ENCODE measurements at places on chromosomes 7 and 10.

DNA sequence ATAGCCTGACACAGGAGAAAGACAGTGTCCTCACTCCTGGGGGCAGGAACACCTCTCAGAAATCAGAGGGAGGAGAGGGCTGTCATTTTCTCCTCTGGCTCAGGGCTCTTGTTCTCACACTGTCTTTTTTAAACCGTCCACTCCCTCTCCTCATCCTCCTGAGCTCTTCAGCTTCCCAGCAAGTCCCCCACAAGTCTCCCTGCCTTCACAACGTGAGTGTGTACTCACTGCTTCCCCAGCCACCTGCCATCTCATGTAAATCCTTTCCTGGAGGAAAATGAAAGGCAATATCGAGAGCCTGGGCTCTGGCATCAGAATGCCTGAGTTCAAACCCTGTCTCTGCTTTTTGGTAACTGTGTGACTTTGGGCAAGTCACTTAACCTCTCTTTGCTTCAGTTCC lies 5.7 kb downstream of the LLCFC1 start:
- DNase-seq, result no peak

DNA sequence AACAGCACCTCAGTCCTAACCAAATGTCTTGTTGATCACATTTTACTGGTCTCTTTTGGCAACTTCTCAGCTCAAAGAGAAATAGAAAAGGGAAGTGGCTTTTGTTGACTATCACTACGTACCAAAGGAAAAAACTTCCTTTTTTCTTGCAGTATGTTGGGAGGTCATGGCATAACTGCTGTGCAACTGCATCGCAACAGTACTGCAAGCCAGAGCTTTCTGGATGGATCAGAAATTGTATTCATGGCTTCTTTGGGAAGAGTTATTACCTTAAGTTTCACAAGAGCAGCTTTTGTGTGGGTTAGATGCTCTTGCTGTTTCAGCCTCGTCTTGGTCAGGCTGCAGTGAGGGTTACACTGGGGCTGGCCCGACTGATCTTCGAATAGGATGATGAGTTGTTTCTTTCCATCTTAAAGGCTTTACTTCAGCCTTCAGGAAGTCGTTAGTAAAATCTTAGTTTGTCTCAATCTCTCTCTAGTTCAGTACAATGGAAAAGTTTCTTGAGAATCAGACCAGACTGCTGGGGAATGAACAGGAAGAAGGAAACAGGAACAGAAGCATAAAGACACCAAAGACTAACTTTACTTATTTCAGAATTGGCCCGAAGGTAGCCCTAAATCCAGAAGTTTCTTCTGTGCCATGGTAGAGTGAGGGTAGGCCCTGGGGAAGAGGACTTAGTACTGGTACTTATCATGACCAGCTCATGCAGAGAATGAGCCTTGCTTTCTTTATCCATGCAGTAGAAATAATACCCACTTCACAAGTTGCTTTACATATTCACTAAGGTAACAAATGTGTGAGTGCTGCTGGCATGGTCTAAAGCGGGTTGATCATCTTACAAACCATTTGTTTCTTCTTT lies 153.6 kb downstream of the CELF2 start:
- no peak for DNase-seq

DNA sequence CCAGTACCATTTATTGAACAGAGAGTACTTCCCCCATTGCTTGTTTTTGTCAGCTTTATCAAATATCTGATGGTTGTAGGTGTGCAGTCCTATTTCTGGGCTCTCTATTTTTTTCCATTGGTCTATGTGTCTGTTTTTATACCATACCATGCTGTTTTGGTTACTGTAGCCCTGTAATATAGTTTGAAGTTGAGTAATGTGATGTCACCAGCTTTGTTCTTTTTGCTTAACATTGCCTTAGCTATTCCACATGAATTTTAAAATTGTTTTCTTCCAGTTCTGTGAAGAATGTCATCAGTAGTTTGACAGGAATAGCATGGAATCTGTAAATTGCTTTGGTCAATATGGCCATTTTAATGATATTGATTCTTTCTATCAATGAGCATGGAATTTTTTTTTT lies 140.5 kb upstream of the RHOBTB1 start:
- no peak for DNase-seq

DNA sequence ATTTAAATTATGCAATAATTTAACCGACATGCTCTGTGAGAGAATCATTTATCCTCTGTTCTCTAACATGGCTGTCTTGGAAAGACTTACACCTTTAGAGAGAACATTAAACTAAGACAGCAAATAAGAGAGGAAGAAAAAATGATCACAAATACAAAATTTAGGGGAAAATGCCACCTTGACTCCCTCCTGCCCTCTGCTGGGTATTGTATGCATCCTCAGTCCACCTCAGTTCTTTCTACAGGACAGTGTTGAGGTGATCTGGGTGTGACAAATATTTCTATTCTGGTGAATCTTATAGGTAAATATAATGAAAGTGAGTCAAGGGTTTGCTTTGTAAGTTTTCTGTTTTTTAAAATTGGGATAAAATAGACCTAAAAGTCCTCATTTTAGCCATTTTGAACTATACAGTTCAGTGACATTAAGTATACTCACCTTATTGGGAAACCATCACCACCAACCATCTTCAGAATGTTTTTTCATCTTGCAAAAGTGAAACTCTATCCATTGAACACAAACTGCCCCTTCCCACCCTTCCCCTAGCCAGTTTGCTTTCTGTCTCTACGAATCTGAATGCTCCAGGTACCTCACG lies 61.5 kb upstream of the ELMO1 start:
- DNase-seq, result no peak

DNA sequence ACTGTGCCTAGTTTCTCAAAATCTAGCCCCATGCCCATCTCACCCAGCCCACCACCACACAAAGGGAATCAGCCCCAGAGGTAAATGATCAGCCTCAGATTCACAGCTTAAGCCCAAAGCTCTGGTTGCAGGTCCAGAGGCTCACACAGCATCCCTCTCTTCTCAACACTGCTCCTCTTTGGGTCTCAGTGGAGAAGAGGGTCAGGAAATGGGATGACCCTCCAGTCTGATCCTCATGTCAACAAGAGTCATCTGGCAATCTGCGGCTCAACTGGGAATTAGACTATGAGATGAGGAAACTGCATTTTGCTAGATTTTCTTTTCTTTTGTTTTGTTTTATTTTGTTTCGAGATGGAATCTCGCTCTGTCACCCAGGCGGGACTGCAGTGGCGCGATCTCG lies 126.2 kb upstream of the PDLIM1 start:
- DNase-seq, result no peak

DNA sequence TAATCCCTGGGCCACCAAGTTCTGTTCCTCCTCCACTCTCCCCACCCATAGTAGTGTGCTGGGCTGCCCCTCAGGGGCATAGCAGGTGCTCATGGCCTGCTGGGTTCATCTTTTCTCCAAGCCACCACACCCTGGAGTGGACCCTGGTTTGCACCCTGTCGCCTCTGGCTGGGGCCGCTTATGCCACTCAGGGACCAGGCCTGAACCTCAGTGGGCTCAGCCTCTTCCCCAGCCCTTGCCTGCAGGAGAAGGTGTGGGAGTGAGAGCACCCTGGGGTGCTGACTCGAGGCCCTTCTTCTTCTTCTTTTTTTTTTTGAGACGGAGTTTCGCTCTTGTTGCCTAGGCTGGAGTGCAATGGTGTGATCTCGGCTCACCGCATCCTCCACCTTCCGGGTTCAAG lies 10.2 kb downstream of the CLIP2 start:
- no peak for DNase-seq

- DNase-seq, result no peak
These were observed 205.8 kb upstream of the GRB10 start for GRCh38 chr7:50988465-50988864.

GRCh38 chr10:71985542-71986250 lies 21.5 kb downstream of the CHST3 start:
- no peak for DNase-seq

DNA sequence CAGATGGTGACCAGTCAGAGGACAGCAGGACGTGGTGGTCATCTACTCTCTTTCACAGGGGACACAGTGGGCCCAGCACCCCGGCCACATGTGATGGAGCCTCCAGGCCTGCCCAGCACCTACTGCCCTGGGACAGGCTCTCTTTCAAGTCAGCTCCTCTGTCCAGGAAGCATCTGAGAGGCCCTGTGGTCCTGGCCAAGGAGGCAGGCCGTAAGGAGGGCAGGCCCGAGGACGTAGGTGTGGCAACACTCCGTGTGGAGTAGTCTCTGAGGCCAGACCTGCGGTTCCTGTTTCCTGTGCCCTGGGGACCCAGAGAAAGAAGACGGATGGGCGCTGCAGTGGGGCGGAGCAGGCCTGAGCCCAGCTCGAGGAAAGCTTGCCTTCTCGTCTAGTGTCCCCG lies 179.2 kb downstream of the EBF3 start:
- no peak for DNase-seq

- no peak for DNase-seq
These were observed 91.8 kb downstream of the LARP4B start for GRCh38 chr10:839550-840205.

- DNase-seq, result no peak
These were observed 14.1 kb downstream of the BMPR1A start for GRCh38 chr10:86770412-86770960.

GRCh38 chr10:92231196-92231595 lies 59.7 kb downstream of the CPEB3 start:
- no peak for DNase-seq

GRCh38 chr10:110081911-110082310 lies 74.1 kb downstream of the ADD3 start:
- no peak for DNase-seq

DNA sequence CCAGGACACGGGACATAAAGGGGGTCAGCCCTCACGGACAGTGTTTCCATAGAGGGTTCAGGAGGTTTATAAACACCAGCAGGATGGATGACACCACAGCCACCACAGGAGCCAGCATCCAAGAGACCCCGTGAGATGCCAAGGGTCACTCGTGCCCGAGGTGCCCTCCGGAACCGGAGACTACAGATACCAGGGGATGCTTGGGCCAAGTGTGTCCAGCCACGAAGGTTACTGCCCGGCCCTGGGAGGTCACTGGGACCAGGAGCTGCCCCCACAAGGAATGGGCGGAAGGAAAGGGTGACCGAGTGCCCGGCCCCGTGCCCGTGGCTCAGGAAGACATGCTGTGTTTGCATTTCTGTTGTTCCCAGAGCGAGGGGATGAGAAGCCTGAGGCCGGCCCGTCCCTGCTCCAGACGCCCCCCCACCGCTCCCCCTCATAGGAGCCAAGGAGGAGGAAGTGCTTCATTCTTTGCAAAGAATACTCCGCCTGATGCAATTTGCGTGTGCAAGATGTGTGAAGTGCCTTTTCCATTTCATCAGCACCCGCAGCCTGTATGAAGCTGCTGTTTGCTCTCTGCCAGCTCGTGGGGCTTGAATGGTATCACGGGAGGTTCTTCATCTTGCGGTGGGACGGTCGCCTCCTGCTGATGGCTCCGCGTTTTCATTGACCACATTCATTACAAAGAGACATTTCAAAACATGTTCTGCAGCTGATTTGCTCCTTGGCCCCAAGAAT lies 176.4 kb downstream of the ELFN1 start:
- peak; percentile 42 for DNase-seq

GRCh38 chr10:18254086-18254485 lies 113.9 kb downstream of the CACNB2 start:
- no peak for DNase-seq

- no peak for DNase-seq
These were observed 52.2 kb downstream of the GPAM start for GRCh38 chr10:112131346-112131745.

- no peak for DNase-seq
These were observed 25.3 kb downstream of the BCAP29 start for GRCh38 chr7:107605218-107605815.

DNA sequence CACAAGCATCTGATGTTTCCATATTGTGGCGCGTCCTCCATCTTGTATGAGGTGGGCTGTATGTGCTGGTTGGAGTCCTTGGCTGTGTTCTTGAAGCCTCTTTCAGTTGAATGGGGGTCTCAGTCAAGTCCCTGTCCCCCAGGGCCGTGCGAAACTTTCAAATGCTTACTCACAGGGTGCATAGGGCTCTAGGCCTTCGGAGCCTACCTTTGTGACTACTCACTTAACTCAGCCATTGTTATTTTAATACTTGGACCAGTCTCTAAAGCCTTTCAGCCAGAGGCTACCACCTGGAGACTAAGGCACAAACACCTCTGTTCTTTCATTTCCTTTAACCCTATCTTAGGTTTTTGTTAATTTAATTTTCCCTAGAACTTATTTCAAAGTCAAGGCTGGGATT lies 785.9 kb downstream of the GATA3 start:
- DNase-seq, result no peak

DNA sequence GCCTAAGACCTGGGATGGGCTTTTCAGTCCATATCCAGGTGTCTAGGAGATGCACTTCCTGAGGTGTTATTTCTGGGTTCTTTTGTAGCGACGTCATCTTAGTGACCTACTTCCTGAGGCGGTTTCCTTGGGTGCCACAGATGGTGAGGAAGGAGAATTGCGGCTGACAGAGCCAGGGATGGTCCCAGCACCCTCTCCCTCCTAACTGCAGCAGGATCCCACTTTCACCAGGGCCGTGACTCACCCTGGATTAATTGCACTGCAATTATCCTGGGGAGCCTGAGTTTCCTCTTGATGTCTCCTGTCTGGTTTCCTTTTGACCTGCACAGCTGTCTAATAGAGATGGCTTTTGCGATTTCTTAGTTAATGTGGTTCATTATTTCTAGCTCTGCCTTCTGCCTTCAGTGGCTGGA lies 271.7 kb downstream of the TCF7L2 start:
- no peak for DNase-seq

DNA sequence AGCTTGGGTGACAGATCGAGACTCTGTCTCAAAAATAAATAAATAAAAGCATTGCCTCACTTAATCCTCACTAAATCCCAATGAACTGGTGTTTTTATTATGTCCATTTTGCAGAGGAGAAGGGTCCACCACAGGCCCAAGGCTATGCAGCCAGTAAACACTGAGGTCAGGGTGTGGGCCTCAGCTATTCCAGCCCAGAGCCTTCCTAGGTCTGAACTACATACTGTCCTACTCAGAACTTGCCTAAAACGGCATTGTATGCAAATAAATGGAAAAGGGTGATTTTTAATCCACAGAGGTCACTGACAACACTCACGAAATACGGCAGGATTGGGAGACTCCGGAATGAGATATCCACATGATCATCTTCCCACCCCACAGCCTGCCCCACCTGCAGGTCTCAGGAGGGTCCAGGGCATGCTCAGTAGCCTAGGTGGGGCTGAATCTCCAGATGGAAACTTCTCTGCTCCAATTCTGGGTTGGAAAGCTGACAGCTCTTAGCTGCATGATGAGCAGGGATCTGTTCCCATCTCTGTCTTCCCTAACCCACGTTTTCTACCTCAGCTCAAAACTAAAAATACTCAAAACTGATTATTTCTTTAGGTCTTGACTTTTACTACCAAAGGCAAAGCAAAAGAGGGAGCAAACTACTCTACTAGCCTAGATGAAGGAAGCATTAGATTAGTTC lies 121.0 kb downstream of the SORBS1 start:
- DNase-seq, result no peak
